Activated CD4-positive, alpha-beta T cell treated with anti-CD3 and anti-CD28 coated beads, Interleukin-2, amount 50 U/mL, for 48 hours (primary cell): ENCODE measurements at places on chromosomes 4 and X.

DNA sequence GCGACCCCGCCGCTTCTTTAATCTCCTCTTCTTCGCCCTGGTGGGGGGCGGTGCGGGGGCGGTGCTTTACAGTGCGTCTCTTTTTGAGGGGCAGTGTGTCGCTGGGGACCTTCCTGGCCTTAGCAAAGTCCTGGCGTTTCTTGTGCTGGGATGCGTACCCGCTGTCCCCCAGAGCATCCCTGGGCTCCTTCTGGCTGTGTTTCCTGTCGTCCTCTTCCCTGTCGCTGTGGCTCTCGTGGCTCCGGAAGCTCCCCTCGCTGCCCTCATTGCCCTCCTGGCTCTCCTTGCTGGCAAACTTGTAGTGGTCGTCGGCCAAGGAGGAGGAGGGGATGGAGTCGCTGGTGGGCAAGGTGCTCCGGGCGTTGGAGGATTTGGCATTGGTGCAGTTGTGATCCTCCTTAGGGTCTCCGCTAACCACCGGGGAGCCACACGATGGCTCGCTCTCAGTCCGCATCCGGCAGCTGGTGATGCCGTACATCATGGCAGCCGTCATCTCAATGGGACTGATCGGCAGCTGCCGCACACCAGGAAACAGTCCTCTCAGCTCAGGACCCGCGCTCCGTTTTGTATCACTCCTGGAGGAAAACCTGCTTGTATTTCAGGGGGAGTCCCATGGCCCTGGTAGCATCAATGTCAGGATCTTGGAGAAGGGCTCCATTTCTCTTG lies 30.4 kb upstream of the TMSB15A start:
- peak; percentile 12 for DNase-seq

DNA sequence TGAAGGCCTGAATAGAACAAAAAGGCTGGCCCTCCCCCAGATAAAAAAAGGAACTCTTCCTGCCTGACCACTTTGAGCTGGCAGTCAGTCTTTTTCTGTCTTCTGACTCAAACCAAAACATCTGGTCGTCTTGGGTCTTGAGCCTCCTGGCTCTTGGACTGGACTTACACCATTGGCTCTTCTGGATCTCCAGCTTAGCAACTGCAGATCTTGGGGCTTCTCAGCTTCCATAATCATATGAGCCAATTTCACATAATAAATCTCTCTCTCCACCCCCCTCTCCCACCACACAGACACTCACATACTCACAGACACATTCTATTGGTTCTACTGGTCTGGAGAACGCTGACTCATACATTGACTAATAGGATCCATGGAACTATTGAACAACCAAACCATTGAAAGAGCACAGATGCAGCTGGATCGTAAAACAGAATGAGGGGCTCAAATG lies 15.6 kb upstream of the CWH43 start:
- DNase-seq = no peak

DNA sequence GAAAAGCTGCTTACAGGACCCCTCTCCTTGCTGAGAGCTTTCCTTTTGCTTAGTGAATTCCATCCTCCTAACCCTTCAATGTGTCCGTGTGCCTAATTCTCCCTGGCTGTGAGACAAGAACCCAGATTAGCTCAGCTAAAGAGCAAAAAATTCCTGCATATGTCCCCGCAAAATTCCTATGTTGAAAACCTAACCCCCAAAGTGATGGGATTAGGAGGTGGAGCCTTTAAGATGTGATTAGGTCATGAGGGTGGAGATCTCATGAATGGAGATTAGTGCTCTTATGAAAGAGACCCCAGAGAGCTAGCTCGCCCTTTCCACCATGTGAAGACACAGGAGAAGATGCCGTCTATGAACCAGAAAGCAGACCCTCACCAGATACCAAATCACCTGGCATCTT lies 503.0 kb upstream of the DIAPH2 start:
- no peak for DNase-seq

GRCh38 chrX:123330229-123330942 lies 146.3 kb downstream of the GRIA3 start:
- no peak for DNase-seq

GRCh38 chr4:145177511-145177905 lies 2.9 kb downstream of the OTUD4 start:
- no peak for DNase-seq

- no peak for DNase-seq
These were observed 22.2 kb downstream of the APBB2 start for GRCh38 chr4:41192136-41192535.
